Activated naive CD8-positive, alpha-beta T cell treated with anti-CD3 and anti-CD28 coated beads, Interleukin-2, amount 50 U/mL, for 24 hours (primary cell): ENCODE measurements at places on chromosomes 2 and 18.
A peak's percentile ranks its signal among the peaks of the same experiment; 100 is the strongest.

GRCh38 chr18:60389314-60389713 lies 16.7 kb upstream of the MC4R start:
- H3K27ac ChIP-seq: no peak overlapping the region
- H3K27me3 ChIP-seq: no peaks in the 10 kb centered on the region
- no peaks in the 10 kb centered on the region for H3K36me3 ChIP-seq
- H3K4me1 ChIP-seq: no peaks in the 10 kb centered on the region
- no peak for DNase-seq
- H3K4me3 ChIP-seq: no peak overlapping the region

GRCh38 chr18:46916551-46917107 lies 678 bp downstream of the PIAS2 start:
- peak overlapping the region; percentile 89 for H3K4me3 ChIP-seq
- no peak for DNase-seq
- peaks cover 52% of the 10 kb centered on the region for H3K4me1 ChIP-seq

GRCh38 chr2:152635635-152636298 lies 81.5 kb downstream of the PRPF40A start:
- H3K27ac ChIP-seq: no peak overlapping the region
- no peaks in the 10 kb centered on the region for H3K36me3 ChIP-seq
- no peaks in the 10 kb centered on the region for H3K27me3 ChIP-seq
- H3K4me1 ChIP-seq: no peaks in the 10 kb centered on the region
- no peak overlapping the region for H3K4me3 ChIP-seq

DNA sequence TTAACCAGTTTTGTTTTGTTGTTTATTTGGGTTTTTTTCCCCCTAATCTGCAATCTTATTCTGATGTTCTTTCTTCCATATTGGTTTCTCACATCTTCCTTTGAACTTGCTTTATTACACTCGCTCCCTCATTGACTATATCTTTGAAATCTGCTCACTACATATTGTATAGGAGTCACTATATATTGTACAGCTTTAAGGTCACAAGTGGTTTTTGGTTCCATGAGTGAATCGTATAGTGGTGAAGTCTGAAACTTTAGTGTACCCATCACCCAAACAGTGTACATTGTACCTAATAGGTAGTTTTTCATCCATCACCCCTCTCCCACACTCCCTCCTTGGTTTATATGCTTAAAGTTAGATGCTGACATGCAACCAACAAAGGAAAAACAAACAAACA lies 11.3 kb upstream of the BZW1 start:
- H3K27ac ChIP-seq: no peak overlapping the region
- peaks cover 2% of the 10 kb centered on the region for H3K27me3 ChIP-seq
- no peaks in the 10 kb centered on the region for H3K36me3 ChIP-seq
- peaks cover 6% of the 10 kb centered on the region for H3K4me1 ChIP-seq

- no peak overlapping the region for H3K4me3 ChIP-seq
- no peaks in the 10 kb centered on the region for H3K27me3 ChIP-seq
- DNase-seq: no peak
Observed at GRCh38 chr18:69943021-69943420, 4.7 kb downstream of the CD226 start.

- no peaks in the 10 kb centered on the region for H3K27me3 ChIP-seq
- H3K27ac ChIP-seq: no peak overlapping the region
- DNase-seq: no peak
- H3K4me1 ChIP-seq: no peaks in the 10 kb centered on the region
- no peaks in the 10 kb centered on the region for H3K36me3 ChIP-seq
- no peak overlapping the region for H3K4me3 ChIP-seq
Observed at GRCh38 chr18:24543795-24544498, 83.5 kb downstream of the HRH4 start.

- no peak for DNase-seq
- no peak overlapping the region for H3K27ac ChIP-seq
- no peaks in the 10 kb centered on the region for H3K36me3 ChIP-seq
- no peaks in the 10 kb centered on the region for H3K27me3 ChIP-seq
- peak overlapping the region; percentile 20 for H3K4me3 ChIP-seq
Observed at GRCh38 chr2:215171151-215171550, 32.7 kb upstream of the ABCA12 start.

DNA sequence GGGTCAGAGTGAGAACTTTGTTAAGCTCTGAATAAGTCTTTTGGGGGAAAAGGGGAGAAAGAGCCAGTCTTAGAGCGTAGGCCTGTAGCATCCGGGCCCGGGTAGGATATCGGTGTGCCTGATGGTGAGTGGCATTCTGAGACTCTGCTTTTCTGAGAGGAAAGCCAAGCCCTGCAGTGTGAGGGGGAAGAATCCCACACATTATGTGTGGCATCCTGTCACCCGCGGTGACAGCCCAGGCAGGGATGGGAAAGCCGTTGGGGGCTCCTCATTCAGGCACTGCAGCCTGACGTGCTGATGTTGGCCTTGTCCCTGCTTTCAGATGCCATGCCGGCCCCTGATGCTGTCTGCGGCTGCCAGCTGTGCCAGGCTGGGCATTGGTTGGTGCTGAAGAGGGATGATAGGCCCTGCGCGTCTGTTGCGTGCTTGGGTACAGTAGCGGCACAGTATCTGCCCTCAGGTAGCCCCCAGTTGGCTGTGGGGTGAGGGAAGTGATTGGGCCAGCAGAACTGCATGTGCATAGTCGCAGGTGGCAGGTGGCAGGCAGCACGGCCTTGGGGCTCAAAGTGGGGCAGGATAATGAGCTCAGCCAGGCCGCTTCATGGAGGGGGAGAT lies 37.6 kb downstream of the GLI2 start:
- H3K4me3 ChIP-seq: no peak overlapping the region
- no peak overlapping the region for H3K27ac ChIP-seq
- DNase-seq: no peak
- no peaks in the 10 kb centered on the region for H3K36me3 ChIP-seq
- H3K4me1 ChIP-seq: no peaks in the 10 kb centered on the region
- H3K27me3 ChIP-seq: peaks cover 2% of the 10 kb centered on the region

DNA sequence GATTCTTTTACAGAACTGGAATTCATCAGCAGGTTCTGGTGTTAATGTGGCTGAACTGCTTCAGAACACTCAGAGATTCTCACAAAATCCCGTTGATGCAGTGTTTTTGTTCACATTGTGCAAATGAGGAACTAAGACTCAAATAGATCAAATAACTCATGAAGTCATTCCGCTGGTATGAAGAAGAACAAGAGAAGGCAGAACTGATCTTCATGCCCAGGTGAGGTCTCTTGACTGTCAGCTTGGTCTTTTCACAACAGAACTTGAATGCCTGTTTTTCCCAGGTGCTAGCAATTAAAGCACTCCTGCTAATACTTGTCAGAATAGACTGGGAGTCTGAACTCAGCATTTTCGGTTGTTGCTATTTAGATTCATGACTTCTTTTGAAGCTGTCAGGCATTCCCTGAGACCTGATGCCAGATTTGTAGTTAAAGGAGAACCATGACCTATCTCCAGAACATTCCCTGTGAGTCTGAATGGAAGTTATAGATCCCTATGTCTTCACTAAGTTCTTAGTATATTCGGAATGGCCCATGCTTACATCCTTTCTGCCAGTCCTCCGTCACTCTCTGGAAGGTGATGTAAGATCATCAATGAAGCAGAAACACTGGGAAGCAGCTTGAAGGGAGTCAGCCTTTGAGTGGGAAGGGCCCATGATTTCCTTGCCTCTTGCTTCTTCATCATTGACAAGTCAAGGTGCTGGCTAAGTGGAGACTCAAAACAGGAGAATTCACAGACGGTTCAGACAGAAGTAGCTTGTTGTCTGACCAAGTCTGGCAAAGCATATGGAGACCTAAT lies 155.7 kb downstream of the MTCL1 start:
- H3K27me3 ChIP-seq: no peaks in the 10 kb centered on the region
- no peak for DNase-seq
- no peaks in the 10 kb centered on the region for H3K36me3 ChIP-seq
- no peak overlapping the region for H3K4me3 ChIP-seq

- H3K27me3 ChIP-seq: peaks cover 2% of the 10 kb centered on the region
- no peak overlapping the region for H3K27ac ChIP-seq
- no peaks in the 10 kb centered on the region for H3K36me3 ChIP-seq
Observed at GRCh38 chr2:145573608-145574007, 1053.7 kb upstream of the ZEB2 start.

- no peaks in the 10 kb centered on the region for H3K36me3 ChIP-seq
- no peaks in the 10 kb centered on the region for H3K4me1 ChIP-seq
- no peak overlapping the region for H3K4me3 ChIP-seq
- no peak overlapping the region for H3K27ac ChIP-seq
Observed at GRCh38 chr2:176251928-176252327, 17.3 kb upstream of the MTX2 start.

DNA sequence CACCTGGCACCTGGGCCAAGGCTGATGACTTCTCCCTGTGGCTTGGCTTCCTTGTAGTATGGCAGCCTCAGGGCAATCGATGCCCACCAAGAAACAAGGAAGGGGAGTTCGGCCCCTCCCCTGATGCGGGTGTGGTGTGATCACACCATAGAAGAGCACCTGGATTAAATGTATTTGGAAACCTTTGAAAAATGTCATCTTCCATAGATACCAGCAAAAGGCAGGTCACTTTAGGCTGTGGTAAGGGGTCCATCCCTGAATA lies 198.2 kb downstream of the CYP26B1 start:
- no peak overlapping the region for H3K27ac ChIP-seq
- DNase-seq: no peak
- no peaks in the 10 kb centered on the region for H3K36me3 ChIP-seq
- no peaks in the 10 kb centered on the region for H3K4me1 ChIP-seq
- no peak overlapping the region for H3K4me3 ChIP-seq

- H3K4me3 ChIP-seq: no peak overlapping the region
- H3K27ac ChIP-seq: no peak overlapping the region
- no peak for DNase-seq
- H3K4me1 ChIP-seq: peaks cover 2% of the 10 kb centered on the region
- H3K27me3 ChIP-seq: peaks cover 6% of the 10 kb centered on the region
- no peaks in the 10 kb centered on the region for H3K36me3 ChIP-seq
Observed at GRCh38 chr2:133841900-133842299, 273.6 kb upstream of the NCKAP5 start.

- no peak overlapping the region for H3K27ac ChIP-seq
- no peak overlapping the region for H3K4me3 ChIP-seq
- DNase-seq: no peak
- no peaks in the 10 kb centered on the region for H3K36me3 ChIP-seq
- no peaks in the 10 kb centered on the region for H3K4me1 ChIP-seq
Observed at GRCh38 chr2:217269701-217270484, 410.0 kb upstream of the TNP1 start.

DNA sequence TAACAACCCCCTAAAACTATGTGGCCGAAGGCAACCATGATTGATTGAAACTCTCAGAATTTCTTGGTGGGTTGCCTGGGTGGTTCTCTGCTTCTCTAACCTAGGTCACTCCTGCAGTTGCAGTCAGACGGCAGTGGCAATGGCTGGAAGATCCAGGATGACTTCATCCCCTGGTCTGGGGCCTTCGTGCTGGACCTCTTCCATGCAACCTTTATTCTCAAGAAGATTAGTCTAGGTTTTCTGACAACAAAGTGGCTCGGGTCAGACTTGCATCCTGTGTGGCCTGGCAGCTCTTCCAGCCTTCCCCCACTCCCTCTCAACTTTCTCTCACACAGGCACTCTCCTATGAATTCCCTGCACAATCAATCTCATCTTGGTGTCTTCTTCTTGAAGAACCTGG lies 76.4 kb downstream of the METTL4 start:
- no peak overlapping the region for H3K4me3 ChIP-seq
- H3K27me3 ChIP-seq: peaks cover 6% of the 10 kb centered on the region
- no peaks in the 10 kb centered on the region for H3K36me3 ChIP-seq
- DNase-seq: no peak
- no peak overlapping the region for H3K27ac ChIP-seq

DNA sequence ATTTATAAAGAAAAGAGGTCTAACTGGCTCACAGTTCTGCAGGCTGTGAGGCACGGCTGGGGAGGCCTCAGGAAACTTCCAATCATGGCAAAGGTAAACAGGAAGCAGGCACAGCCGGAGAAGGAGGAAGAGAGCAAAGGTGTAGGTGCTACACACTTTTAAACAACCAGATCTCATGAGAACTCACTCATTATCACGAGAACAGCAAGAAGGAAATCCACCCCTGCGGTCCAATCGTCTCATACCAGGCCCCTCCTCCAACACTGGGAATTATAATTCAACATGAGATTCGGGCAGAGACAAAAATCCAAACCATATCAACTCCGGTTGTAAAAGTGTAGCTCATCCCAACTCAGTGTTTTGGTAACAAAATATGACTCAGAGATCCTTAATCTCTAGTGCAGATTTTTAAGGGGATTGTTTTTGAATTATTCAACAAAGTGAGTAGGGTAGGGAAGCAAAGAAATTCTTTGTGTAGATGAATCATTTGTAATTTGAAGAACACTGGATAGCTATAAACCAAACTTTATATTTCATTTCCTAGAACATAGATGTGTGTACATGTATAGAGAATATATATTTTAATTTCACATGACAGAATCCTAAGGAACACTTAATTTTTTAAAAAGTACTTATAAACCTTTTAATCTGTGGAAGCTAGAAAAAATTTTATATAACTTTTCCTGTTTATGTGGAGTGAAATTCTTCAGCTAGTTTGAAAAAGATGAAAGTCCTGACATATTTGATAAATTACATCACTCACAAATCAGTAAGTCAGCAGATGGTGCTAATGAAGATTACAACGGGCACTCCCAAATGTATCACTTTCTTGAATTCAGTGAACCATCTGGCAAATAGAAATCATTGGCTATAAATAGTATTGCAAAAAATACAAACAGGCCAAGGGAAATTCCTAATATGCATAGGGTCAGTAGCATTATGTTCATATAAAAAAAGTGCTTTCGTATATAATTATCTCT lies 130.1 kb downstream of the OLA1 start:
- H3K27ac ChIP-seq: no peak overlapping the region
- peaks cover 39% of the 10 kb centered on the region for H3K36me3 ChIP-seq
- no peaks in the 10 kb centered on the region for H3K27me3 ChIP-seq
- H3K4me1 ChIP-seq: peaks cover 4% of the 10 kb centered on the region
- no peak overlapping the region for H3K4me3 ChIP-seq

DNA sequence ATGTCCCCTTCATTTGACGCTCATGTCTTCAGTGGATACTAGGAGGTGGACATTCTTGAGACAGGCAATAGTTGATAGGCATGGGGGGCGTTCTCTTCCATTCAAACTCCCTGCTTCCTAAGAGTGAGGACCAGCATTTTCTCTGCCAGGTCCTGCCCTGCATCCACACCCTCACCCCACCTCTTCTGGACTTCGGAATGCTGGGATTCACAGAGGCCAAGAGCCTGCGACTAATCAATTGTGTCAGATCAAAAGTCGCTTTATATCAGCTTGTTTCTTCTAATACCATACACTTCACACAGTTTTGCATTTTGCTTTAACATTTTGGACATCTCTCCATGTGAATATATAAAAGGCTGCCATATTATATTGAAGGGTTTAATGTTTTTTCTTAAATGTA lies 210.7 kb downstream of the CCDC102B start:
- H3K4me1 ChIP-seq: no peaks in the 10 kb centered on the region
- no peaks in the 10 kb centered on the region for H3K36me3 ChIP-seq
- DNase-seq: no peak
- no peak overlapping the region for H3K27ac ChIP-seq
- no peaks in the 10 kb centered on the region for H3K27me3 ChIP-seq

DNA sequence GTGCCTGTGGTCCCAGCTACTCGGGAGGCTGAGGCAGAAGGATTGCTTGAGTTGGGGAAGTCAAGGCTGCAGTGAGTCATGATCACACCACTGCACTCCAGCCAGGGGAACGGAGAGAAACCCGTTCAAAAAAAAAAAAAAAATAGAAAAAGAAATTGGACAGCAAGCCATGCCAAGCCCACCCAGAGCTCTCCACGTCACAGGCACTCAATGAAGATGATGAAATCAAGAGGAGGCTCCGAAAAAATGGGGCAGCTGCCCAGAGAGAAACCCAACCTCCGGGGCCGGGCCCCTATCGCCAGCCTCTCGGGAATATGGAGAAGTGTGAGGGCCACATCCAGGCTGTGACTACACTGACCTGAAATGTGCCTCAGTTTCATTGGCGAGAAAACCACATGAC lies 40.0 kb downstream of the BIN1 start:
- no peaks in the 10 kb centered on the region for H3K27me3 ChIP-seq
- H3K4me3 ChIP-seq: no peak overlapping the region
- H3K27ac ChIP-seq: no peak overlapping the region
